ENCODE measurements at places on chromosomes 13 and 19.

GRCh38 chr19:34481861-34482379 lies 362 bp downstream of the WTIP start:
- no peak for DNase-seq

DNA sequence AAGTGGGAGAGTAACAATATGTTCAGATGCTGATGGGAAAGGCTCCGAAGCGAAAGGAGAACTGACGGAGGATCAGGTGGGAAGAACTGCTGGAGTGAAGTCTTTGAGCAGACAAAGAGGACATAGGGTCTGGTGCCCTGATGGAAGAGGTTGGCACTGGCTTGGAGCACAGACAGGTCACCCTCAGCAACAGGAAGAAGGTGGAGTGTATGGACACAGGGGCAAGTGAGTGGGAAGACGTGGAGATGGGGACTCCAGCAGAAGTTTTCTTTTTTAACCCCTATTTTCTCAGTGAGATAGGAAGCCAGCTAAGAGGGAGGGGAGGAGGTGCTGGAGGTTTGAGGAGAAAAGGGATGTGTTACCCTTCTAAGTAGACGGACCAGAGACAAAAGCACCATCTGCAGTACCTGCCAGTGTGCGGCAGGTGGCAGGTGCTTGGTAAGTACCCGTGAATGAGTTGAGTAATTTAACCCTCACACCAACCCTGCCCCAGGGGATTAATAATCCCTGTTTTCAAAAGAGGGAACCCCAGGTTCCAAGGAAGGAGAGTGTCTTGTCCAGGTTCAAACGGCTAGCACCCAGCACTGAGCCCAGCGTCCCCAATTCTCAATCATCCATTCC lies 11.2 kb downstream of the HAS1 start:
- DNase-seq = peak; percentile 67

DNA sequence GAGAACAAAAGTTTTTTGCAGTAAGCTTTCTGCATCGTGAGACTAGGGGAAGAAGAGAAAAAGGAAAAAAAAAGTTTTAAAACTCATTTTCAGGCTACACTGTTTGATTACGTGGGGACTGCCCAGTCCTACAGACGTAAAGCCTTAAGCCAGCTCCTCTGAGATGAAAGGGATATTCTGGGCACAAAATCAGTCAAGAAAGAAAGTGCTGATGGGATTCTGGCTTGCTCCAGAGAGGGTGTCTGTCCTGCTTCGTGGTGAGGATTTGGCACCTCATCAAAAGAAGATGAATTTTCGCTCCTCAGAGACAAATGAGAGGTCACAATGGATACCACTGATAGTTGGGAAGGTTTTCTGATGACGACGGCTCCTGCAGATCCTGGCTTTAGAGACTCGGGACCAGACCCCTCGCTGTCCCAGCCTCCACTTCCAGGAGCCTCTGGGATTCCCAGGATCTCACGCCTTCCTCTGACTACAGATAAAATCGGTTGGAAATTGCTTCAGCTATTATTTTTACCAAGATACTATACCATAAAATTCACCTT lies 9.7 kb downstream of the TEX29 start:
- no peak for DNase-seq

- no peak for DNase-seq
Observed at GRCh38 chr13:32316028-32316339, 676 bp downstream of the BRCA2 start.

GRCh38 chr19:11223200-11223599 lies 16.2 kb upstream of the ANGPTL8 start:
- DNase-seq = no peak

GRCh38 chr19:13370948-13371347 lies 135.3 kb downstream of the CACNA1A start:
- no peak for DNase-seq

DNA sequence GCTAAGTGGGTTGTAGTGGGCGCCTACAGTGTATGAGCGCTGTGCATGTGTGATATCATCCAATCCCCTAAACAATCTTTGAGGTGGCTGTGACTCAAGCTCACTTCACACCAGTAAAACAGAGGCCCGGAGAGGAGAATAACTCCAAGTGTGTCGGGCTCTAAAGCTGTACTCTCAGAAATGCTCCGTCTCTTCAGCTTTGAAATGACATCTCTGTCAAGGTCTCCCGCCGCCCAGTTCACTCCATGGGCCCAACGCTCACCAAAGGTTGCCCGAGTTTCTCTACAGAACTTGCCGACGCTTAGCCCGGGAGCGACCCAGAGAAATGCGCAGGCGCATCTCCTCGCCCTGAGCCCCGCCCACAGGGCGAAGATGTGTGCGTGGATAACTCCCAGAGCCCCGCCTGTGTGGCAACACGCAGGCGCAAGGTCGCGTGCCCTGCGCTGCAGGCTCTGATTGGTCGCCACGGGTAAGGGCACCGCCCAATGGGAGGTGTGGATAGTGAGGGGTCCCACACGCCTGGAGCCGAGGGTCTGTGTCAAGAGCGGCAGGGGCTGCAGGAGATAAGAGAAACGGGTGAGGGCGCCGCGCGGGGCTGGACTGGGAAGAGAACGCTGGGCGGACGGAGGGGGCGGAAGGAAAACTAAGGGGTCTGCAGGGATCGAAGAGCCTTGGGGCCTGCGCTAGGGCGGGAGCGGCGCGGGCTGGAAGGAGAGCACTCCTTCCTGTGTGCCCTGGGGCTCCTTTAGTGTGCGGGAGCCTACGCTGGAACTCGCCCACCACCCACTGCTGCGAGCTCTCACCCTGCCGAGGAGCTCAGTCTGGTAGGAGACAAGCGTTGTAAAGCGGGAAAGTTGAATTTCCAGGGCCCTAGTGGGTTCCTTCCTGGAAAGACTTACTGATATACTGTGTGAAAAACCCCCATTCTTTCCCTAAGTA lies at the start of gene ZNF526:
TSS of gene ZNF526 (plus strand) at position 501 of the 939 bp plus-strand sequence. CDS start 4,092 bp downstream, outside the sequence.
- peak; percentile 98 for DNase-seq

DNA sequence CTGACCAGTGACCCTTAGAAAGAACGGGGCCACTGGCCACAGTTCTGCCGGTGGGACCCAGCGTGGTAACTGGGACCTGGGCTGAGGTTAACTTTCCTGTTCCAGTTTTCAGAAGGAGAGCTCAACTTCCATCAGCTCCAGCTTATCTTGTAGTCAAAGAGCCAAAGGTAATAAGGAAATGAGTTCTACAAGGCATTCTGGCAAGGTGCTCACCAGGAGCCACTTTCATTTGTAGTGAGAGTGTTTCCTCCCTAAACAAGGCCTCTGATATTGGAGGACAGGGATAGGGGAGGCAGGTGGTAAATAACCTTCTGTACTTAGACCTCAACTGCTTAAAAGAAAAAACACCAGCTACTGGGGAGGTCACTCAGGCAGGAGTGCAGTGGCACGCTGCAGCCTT lies 38.1 kb downstream of the PBX4 start:
- no peak for DNase-seq

GRCh38 chr19:54458648-54459281 lies 4.8 kb downstream of the LENG9 start:
- no peak for DNase-seq

DNA sequence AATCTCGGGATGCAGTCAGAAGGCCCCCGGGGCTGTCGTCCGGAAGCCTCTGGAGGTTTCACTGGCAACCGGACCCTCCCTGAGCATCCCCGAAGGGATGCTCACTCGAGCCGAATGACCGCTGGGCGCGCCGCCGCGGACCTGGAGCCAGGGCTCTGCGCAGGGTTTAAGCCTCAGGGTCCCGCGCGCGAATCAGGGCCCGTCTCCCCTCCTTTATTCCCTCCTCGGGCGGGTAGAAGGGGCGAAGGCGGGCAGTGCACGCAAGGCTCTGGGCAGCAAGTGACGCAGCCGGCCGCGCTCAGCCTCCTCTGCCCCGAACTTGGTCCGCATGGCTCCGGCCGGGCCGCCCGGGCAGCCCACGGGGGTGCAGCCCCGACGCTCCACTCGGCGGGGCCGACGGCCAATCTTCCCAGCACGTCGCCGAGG lies 572 bp downstream of the SHISA2 start:
- DNase-seq = peak; percentile 12

GRCh38 chr13:76745261-76746200 lies 140.7 kb downstream of the KCTD12 start:
- DNase-seq = peak; percentile 41

DNA sequence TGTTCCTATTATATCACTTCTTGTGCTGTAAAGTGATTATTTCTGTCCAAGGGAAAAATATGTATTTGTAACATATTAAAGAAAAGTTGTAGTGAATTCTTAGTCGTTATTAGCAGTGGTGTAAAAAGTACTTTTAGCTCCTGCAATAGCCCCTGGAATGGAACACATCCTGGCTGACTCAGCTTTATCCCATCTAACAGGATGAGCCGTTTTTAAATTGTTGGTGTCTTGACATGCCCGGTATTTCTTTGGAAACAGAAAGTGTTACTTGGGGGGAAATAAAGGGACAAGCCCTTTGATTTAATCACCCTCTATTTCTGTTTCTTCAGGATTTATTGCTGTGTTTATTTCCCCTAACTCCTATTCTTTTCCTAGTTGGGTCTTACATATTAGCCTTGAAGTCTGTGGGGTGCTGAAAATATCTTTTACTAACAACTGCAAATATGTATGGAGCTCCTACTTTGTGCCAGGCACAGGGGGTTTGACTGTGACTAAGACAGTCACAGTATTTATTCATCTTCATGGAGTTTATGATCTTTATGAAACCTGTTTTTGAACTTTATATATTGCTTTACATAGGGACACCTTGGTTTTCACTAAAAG lies 17.9 kb downstream of the COG3 start:
- peak; percentile 46 for DNase-seq

DNA sequence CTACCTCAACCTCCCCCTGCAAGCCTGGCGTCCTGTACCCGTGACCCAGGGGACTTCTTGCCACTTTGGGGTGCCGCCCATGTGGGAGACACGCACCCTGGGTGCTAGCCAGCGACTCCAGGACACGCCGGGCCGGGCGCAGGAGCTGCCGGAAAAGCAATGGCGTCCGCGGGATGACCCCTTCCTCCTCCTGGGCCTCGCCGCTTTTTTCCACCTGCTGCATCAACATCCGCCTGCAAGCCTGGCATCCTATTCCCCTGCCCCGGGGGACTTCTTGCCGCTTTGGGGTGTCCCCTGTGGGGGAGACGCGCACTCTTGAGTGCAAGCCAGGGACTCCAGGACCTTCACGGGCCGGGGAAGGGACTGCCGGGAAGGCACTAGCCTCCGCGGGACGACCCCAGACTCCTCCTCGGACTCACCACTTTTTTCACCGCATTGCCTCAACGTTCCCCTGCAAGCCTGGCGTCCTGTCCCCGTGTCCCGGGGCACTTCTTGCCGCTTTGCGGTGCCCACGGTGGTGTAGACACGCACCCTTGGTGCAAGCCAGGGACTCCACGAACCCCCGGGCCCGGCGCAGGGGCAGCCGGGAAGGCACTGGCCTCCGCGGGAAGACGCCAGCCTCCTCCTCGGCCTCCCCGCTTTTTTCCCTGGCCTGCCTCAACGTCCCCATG lies 237.8 kb downstream of the TUBA3C start:
- DNase-seq = no peak

GRCh38 chr13:72194523-72194922 lies 327.5 kb upstream of the DACH1 start:
- DNase-seq = no peak

DNA sequence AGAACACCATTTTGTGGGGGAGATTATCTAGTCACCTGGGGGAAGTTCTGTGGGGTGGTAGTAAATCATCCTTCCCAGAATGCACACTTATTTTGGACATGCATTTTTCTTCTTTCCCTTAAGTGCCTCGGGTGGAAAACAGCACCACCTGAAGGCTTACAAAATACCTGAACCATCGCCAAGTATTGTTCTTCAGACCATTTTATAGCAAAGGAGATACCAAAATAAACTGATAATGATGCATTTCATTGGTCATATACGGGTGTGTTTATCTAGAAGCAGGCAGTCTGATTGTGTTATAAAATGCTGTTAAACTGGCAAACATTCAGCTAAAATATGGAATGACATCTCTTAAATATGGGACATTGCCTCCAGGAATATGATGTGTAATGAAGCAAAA lies 1034.7 kb downstream of the SLITRK1 start:
- no peak for DNase-seq

DNA sequence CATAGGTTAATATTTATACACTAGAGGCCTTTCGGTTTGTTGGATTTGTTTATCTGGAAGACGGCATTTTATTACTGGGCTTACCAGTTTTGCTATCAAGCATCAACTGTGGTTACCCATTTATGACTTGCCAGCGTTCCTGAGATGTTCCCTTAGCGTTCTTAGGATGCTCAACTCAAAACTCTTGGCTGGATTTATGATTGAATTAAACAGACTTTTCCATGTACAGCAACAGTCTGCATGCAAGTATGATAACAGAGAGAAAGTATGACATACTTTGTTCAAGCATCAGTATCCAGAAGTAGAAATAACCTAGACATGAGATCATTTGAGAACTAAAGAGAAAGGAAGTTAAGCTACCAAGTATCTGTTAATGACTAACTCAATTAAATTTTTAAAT lies 29.9 kb upstream of the RNF113B start:
- peak; percentile 82 for DNase-seq

- peak; percentile 79 for DNase-seq
Observed at GRCh38 chr19:40609561-40610395, 8.6 kb downstream of the LTBP4 start.

- no peak for DNase-seq
Observed at GRCh38 chr13:45198041-45198440, 2.8 kb downstream of the KCTD4 start.

- no peak for DNase-seq
Observed at GRCh38 chr13:53411463-53411862, 382.9 kb downstream of the OLFM4 start.

GRCh38 chr13:107099661-107100060 lies 531.7 kb upstream of the ARGLU1 start:
- DNase-seq = no peak

DNA sequence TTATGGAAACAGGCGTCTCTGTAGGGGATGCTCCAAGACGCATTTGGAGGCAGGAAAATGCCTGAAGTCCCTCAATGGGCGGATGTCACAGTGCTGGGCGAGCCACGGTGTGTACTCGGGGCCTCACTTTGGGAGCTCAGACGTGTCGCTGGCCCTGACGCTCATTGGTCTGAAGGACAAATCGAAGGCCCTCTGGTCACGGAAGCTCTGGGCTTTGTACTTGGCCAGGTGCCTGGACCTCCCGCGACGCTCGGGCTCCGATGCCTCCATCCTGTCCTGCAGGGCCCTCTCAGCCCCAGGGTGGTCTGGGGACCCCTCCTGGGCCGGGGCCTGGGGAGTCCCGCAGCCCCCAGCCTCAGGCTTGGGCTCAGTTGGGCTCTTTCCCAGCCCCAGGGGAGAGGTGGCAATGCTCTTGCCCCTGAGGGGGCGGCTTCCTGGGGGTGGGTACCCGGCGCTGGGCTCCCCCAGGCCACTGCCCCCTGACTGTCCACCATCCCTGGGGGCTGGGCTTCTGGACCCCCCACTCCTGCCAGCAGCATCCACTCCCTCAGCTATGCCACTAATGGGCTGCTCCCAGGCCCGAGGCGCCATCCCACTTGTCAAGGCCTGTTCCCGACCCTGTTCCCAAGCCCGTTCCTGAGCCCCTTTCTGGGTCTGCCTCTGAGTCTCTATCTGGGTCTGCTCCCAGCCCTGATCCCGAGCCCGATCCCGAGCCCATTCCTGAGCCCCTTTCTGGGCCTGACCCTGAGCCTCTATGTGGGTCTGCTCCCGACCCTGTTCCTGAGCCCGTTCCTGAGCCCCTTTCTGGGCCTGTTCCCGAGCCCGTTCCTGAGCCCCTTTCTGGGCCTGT lies 39.5 kb upstream of the GRTP1 start:
- DNase-seq = no peak

GRCh38 chr19:18167011-18167410 lies 6.6 kb upstream of the IFI30 start:
- no peak for DNase-seq

GRCh38 chr19:579111-579841 lies 6.9 kb downstream of the BSG start:
- DNase-seq = no peak

- peak; percentile 21 for DNase-seq
Observed at GRCh38 chr13:113182046-113182445, 23.6 kb downstream of the PROZ start.

GRCh38 chr19:16620584-16620983 lies 7.4 kb downstream of the MED26 start:
- DNase-seq = no peak
